LoVo (cell line): ENCODE measurements at places on chromosomes 3 and 15.
A peak's percentile ranks its signal among the peaks of the same experiment; 100 is the strongest.

GRCh38 chr15:58716027-58716426 lies 33.5 kb downstream of the ADAM10 start:
- DNase-seq = no peak

DNA sequence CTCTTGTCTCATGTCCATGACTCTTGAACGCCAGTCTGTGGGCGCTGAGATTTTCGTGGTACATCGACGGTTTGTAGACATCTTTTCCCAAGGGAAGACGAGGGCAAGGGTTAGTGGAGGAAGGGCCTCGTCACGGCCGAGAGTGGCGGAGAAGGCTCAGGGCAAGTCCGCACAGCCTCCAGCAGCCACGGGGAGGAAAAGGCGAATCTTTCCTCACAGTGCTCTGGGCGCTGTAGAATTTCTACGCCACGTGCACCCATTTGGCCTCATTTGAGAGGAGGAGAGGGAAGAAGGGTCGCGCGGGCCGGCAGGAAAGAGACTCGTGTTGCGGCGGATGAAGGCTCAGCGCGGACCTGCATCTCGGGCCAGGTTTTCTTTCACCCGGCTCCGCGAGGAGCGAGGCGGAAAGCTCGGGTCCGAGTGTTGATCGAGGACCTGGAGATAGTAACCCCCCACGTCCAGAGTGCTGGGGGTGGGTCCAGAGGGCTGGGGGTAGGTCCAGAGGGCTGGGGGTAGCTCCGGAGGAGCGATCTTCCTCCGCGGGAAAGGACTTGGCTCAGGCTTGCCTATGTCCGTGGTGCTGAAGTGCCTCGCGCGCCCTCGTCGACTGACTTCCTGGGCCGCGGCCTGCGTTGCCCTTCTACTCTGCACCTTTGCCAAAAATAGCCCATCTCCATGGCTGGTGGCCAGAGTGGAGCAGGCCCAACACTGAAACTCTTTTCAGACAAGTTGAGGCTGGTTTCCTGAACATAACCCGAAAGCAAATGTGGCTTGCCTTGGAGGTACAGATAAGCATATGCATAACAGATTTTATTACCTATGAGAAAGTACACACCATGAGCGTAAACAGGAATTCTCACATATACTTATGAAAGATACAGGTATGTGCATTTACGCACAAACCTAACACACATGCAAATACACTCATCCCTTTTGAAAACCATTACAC lies 1.1 kb downstream of the SLC35G2 start:
- DNase-seq = no peak

- DNase-seq = no peak
Measured at GRCh38 chr3:10648181-10648580, 142.8 kb upstream of the ATP2B2 start.

- DNase-seq = no peak
Measured at GRCh38 chr15:93420050-93420452, 331.0 kb upstream of the RGMA start.

DNA sequence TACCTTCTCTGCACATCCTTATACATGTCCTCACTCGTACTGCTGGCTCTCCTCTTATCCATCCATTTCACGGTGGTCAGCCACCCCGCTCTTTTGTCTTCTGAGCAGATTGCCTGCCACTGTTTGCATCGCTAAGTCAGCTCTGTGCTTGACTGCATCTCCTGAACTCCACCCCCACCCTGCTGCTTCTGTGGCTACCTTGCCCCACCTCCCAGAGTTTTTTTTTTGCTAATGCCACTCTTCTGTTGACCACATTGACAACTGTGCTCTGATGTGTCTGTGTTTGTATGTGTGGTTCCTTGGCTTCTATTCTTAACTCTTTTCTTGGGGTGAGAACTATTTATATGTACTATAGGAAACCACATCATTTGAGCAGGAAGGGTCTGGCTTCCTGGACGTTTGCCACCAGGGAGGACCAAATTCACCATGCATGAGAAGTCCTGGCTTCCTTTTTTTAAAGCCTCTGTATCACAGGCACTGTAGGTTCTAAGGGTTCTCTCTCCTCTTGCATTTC lies 12.8 kb upstream of the MTMR10 start:
- DNase-seq = no peak

- no peak for DNase-seq
Measured at GRCh38 chr3:37772773-37773354, 88.8 kb upstream of the CTDSPL start.

- peak; percentile 98 for DNase-seq
Measured at GRCh38 chr3:172710664-172711453, at the start of gene NCEH1. Gene NCEH1, minus strand, starts transcription at chr3:172711067. Its CDS starts 83 bp downstream, at chr3:172710984.

- DNase-seq = no peak
Measured at GRCh38 chr3:229183-229661, 32.7 kb downstream of the CHL1 start.

DNA sequence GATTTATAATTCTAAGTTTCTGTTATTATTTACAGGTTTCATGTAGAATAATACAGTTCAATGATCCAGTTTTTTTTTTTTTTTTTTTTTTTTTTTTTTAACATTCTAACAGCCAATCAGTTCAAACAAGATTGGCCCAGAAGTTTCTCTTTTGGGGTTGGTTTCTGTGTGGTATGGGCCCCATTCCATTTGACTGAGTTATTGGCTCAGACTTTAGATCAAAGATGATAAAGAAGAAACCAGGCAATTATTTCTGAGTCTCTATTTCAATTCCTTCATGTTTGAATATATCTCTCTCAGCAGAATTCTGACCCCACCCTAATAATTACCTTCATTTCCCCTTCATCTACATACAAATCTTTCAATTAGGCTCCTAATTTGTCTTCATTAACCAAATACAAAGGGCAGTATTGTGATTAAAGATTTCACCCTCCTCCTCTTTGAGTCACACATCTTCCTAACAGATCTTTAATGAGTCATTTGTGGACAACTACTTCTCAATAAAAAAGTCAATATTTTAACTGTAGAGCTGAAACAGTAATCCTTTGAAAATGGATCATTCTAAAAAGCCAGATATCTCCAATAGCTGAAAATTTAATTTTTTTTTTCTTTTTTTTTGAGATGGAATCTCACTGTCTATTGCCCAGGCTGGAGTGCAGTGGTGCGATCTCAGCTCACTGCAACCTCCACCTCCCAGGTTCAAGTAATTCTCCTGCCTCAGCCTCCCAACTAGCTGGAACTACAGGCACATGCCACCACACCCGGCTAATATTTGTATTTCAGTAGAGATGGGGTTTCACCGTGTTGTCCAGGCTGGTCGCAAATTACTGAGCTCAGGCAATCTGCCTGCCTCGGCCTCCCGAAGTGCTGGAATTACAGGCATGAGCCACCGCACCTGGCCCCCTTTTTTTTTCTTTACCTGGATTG lies 878.8 kb downstream of the NAALADL2 start:
- DNase-seq = no peak

DNA sequence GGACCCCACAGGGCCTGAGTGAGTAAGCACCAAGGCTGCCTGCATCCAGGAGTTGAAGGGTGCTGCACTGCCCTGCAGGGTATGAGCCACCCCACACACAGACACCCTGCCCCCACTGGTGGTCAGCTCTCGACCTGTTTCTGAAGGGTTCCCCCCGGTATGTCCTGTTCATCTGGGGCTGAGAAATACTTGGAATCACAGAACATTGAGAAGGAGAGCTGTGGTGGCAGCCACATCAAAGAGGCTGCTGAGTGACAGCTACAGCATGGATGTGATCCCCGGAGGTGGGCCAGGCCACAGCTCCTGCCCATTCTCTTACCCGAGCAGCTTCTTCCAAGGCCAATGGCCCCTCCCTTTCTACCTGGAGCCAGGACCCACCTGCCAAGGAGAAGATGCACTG lies 66.4 kb upstream of the PLXNA1 start:
- no peak for DNase-seq

- no peak for DNase-seq
Measured at GRCh38 chr3:129838086-129838485, 55.4 kb downstream of the TMCC1 start.

GRCh38 chr3:6132684-6133432 lies 728.1 kb upstream of the GRM7 start:
- no peak for DNase-seq

- DNase-seq = no peak
Measured at GRCh38 chr3:97778152-97778551, 13.6 kb downstream of the ARL6 start.

- DNase-seq = peak; percentile 60
Measured at GRCh38 chr15:90388462-90389380, 679 bp downstream of the IQGAP1 start.

DNA sequence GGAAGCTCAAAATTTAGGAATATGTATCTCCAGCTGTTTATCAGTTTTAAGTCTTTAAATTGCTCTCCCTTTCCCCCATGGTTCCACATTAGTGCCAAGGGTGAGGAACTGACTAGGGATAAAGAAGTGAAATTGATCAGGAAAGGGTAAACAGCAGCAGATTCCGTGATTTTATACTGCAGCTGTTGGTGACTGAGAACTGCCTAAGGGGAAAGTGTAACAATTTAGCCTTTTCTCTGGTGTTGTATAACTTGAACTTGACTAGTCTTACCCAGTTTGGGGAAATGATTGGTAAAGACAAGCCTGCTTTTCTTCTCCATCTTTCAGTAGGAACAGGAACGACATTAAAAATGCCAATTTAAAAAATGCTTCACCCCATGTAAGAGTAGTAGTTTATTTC lies 5.0 kb downstream of the SPRED1 start:
- no peak for DNase-seq

DNA sequence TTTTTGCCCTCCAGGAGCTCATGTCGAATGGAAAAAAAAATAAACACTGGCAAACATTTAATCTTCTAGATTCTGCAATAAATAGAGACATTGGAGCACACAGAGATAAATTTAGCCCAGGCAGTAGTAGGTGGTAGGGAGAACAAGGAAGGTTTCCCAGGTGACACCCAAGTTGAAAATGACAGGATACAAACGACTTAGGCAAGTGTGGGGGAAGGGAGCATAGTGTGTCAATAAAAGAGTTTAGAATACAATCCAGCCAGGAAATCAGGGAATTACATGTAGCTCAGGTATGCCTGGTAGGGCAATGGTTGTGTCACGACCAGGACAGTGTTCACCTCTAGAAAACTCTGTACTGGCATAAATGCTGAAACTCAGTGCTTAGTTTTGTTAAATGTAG lies 364.6 kb upstream of the AGTR1 start:
- no peak for DNase-seq

DNA sequence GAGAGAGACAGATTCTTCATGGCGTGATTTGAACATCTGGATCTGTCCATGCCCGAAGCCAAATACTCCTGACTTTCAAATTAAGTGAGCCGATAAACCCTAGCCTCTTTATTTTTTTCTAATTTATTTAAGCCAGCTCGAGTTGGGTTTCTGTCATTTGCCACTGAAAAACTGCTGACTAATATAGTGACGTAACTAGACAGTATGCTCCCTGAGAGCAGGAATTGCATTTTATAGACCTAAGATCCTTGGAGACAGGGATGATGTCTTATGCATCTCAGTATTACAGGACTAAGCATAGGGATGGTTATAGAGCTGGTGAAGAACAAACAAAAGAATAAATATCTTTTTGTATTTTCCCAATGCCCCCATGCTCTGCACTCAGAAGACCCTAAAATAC lies 4.6 kb downstream of the LHFPL4 start:
- DNase-seq = no peak

DNA sequence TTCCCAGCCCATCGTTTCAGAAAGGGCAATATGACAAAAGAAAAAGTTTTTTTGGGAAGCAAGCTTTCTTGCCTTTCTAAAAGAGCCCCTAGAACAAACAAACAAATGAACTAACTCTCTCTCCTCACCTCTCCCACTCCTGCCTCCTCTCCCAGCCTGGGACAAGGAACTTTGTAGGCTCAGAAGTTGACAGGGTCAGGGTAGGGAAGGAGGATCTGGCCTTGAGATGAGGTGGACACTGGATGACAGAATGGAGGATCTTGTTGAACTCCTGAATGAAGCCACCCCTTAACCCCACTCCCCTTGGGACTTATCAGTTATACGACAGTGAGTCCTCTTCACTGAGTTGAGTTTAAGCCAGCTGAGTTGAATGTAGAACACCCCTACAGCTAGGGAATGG lies 1.6 kb upstream of the ITGA11 start:
- no peak for DNase-seq

- DNase-seq = no peak
Measured at GRCh38 chr15:58690703-58691102, 58.8 kb downstream of the ADAM10 start.
